ENCODE measurements at places on chromosomes 7 and 10. TPM values are rescaled to one million over a fixed set of nuclear protein-coding genes. Genes with fewer than 3 reads are reported as not detected.

ANKRD61 gene
- total RNA-seq: 0.22 TPM

LRGUK gene
- total RNA-seq: 0.29 TPM

CUBN gene
- total RNA-seq: 0.01 TPM

NEUROD6 gene
- total RNA-seq: not detected

LIPN gene
- not detected for total RNA-seq

RNF148 gene
- total RNA-seq: not detected

MYL10 gene
- not detected for total RNA-seq

PRKG1 gene
- not detected for total RNA-seq

SEC61G gene
- 354 TPM for total RNA-seq

SLC25A28 gene
- 30.5 TPM for total RNA-seq

CTNNA3 gene
- not detected for total RNA-seq

GHRHR gene
- total RNA-seq: not detected

RHEB gene
- 138 TPM for total RNA-seq

SLC13A1 gene
- total RNA-seq: not detected

Measured in A549 treated with ZK216348 at 1 μM for 4 hours (cell line).